ENCODE measurements at places on chromosomes 3 and 15.

DNA sequence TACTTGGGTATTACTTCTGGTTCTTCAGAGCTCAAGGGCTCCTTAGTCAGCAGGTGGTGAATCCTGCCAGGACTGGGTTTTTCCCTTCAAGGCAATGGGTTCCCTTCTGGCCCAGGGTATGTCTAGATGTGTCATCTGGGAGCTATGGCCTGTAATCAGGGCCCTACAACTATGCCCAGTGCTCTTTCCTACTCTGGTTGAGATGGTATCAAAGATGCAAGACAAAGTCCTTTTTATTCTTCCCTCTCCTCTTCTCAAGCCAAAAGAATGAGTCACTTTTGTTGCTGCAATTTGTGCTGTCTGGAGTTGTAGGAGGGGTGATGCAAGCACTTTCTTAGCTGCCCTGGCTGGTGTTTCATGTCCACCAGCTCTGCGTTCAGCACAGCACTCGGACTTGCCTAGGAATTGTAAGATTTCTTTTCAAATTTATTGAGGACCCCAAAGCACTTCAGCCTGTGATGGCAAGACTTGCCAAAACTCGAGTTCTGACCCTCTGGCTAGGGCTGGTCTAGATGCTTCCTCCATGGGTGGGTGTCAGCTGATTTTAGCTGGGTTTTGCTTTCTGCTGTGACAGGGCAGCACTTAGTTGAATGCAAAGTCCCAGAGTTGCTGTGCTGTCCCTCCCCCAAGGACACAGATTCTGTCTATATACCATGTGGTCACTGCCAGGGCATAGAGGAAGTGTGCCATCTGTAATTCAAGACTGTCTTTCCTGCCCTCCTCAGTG is 129.2 kb upstream of the CBLB start:
- peak; percentile 91 for DNase-seq

- DNase-seq, result no peak
Observed at GRCh38 chr3:194779729-194780224, 94.1 kb downstream of the FAM43A start.

- no peak for DNase-seq
Observed at GRCh38 chr3:57889807-57890206, 118.4 kb upstream of the FLNB start.

DNA sequence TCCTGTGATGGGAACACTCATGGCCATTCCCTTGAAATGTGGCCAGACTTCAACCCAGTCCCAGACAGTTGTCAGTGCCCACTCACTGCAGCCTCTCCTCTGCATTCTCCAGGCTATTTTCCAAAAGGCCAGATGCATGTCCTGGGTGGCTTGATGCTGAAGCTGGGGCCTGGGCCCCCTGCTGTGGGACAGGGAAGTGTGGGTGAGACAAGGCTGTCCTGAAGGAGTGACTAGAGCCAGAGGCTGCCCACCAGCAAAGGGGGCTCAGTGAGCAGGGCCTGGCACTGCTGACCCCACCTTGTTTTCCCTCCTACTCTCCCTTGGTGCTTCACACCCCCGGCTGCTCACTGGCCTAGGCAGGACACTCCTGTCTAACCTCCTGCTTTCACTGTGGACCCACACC is 11.9 kb downstream of the CISH start:
- DNase-seq, result no peak

DNA sequence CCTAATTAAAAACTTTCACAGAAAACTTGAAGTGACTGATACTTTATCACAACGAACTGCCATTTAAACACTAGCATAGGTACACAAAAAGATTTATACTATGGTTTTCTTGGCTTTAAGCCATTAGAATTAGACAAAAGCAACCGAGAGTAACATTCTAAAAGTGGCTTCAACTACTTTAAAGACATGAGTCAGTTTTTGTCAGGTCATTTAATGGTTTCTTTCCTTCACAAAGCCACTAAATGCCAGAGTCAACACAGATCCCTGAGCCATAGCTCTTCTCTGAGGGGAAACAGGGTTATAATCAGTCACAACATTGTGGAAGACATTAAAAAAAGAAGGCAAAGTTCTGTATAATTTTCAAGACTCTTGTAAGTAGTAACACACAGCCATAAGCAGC is 54.6 kb downstream of the CAPN3 start:
- DNase-seq, result no peak

GRCh38 chr3:128262457-128262856 is 109.2 kb downstream of the EEFSEC start:
- DNase-seq, result no peak

- DNase-seq, result no peak
Observed at GRCh38 chr3:123737168-123737567, 147.0 kb downstream of the MYLK start.

DNA sequence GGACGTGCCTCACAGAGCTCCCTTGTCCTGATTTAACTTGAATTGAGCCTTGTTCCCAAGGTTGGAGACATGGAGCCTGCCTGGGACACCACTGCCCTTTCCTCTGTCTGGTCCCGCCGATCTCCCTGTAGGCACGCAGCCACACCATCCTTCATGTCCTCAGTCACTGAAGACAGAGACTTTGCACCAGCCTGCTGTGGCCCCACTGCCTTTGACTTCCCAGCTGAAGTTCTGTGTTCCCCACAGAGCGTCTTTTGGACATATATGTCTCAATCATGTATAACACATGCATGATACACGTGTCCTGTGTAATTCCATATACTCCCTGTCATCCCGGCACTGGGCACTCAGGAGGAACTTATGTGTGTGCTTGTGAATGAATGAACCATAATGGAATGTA is 23.6 kb downstream of the GABRA5 start:
- no peak for DNase-seq

DNA sequence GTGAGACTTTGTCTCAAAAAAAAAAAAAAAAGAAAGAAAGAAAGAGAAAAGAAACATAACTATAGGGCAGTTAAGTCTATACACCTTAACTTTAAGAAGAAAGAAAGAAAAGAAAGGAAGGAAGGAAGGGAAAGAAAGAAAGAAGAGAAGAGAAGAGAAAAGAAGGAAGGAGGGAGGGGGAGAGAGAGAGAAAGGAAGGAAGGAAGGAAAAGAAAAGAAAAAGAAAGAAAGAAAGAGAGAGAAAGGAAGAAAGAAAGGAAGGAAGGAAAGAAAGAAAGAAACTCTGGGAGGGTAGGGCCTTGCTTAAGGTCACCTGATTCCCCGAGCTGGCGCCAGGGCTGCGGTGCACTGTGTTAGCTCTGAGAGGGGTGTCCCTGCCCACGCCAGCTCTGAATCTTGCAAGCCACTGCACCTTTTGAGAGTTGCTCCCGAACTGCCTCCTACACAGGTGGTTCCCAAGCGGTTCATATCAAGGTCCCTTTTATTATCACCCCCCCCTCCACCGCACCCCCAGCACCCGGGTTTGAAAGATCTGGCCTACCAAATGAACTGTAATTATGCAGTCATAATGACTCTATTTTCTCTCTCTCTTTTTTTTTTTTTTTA is 39.2 kb upstream of the VPS8 start:
- DNase-seq, result no peak

GRCh38 chr15:77901251-77901881 is 176.1 kb downstream of the TBC1D2B start:
- DNase-seq, result no peak

DNA sequence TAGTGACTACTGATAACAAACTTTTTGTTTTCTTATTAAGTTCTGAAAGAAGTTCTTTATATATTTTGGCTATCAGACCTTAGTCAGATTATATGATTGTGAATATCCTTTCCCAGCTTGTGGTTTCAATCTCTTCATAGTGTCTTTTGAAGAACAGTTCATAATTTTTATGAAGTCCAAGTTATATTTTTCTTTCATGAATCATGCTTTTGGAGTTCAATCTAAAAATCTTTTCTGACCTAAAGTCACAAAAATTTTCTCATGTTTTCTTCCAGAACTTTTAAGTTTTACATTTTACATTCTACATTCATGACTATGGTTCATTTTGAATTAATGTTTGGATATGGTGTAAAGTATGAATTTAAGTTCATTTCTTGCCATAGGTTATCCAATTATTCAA is 34.2 kb upstream of the OCA2 start:
- no peak for DNase-seq

DNA sequence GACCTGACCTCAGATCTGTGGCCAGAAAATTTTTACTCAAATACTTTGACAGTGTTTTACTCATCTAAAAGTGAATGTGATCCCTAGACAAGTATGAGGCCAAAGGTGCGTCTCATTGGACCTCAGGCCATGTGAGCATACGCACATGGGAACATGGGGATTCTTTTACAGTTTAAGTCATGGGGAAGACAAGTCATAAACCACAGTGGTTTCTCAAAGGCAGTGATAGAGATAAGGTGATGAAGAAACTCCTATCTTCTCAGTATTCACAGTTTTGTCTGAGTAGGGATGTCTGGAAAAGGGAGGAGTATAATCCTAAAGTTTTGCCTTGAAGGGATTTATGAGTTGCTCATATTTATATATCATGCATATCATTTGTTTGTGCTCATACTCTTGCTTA is 173.8 kb downstream of the FNDC3B start:
- DNase-seq, result peak; percentile 63

DNA sequence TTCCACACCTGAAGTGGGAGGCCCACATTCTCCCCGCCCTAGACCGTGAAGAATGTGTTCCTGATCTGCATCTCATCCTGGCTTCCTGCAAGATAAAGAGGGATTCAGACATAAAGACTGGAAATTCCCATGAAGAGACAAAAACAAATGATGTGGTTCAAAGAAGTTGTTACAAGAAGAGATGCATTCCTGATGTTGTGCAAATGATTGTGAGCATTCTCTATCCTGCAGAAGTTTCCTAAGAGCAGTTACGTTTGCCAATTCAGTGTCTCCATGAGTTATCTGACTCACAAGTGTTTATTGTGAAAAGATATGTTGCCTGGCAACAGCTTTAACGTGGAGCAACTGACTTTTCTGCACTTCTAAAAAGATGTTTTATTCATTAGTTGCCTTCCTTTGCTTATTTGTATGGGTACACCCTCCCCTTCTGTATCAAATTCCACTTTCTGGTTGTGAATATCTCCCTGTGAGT is 107.8 kb downstream of the ZIC4 start:
- DNase-seq, result peak; percentile 96

GRCh38 chr15:31387479-31388118 is 61.0 kb downstream of the KLF13 start:
- no peak for DNase-seq

DNA sequence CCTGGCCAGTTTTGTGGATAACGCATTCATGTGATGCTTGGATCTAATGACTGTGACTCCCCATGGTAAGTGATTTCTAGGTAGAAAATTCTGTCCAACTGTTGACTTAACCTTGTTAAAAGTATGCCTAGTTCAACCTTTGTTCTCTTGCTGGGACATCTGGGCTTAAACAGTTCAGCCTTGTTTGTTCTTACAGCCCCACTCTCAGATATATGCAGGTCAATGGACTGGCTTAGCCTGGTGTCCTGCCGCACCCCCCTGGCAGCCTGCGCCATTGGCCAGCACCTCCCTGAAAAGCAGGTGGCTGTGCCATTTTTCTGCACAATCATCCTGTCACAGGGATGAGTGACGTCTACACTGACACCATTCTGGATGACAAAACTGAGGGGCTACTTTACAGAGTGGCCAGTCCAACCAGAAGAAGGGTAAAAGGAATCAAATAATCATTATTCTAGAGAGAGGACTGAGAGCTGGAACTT is 244.7 kb upstream of the ONECUT1 start:
- DNase-seq, result no peak

All from non-pigmented ciliary epithelial cell (primary cell).